Suppressor macrophage treated with lipopolysaccharide for 4 hours (primary cell): ENCODE measurements at places on chromosomes 2 and 18.

- DNase-seq = no peak
These were observed 106.0 kb downstream of the SETBP1 start for GRCh38 chr18:44786688-44787087.

GRCh38 chr2:8498994-8499393 lies 182.9 kb upstream of the ID2 start:
- DNase-seq = no peak

DNA sequence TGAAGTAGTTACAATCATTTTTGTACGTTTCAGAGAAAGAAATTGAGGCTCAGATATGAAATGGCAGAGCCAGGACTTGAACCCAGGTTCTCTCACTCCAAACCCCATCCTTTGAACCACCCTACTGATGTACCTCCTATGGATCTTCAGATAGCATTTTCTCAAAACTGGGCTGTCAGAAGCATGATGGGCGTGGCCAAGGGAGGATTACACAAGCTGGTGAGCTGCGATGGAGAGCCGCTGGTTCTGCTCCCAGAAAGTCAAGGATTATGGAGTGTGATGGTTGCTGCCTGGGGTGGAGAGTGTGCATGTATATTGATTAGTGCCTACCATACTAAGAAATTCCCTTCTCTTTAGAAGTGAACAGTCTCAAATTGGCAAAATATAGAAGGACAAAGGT lies 47.0 kb upstream of the PPP1CB start:
- DNase-seq = no peak

GRCh38 chr18:31129398-31130115 lies 27.3 kb upstream of the DSC2 start:
- DNase-seq = no peak

DNA sequence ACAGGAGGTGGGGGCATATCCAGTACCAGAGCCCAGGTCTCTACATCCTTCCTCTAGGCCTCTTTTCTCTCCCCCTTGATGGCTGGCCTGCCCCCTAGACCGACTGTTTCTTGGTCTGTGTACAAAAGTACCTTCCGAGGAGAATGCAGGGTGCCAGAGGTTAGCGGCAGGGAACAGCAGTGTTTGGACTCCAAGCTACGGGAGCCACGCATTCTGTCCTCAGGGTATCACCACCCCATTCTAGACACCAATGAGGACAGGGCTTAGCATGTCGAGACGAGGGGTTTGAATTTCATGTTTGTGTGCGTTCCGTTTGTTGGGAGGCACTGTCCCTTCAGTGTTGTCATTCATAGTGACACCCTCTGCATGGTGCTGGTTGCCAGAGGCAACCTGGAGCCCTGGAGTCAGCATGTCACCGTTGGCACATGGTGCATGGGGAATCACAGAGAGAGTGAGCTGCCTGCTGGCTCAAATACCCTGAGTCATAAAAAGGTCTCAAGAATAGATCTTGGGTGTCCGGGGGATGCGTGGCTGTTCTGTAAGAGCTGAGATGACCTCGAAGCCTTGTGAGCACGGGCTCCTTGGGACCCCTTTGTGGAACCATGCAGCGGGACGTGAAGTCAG lies 57.2 kb upstream of the LDLRAD4 start:
- DNase-seq = no peak

DNA sequence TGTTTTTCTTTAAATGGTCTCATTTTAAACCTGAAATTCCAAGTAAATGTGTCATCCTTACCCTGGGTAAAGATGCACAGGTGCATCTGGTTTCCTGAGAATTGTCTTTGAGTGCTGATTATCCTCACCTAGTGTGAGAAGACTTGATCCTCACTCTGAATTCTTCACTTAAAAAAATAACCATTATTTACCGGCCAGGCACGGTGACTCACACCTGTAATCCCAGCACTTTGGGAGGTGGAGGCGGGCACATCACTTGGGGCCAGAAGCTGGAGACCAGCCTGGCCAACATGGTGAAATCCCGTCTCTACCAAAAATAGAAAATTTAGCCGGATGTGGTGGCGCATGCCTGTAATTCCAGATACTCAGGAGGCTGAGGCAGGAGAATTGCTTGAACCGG lies 9.9 kb upstream of the WNT6 start:
- no peak for DNase-seq

DNA sequence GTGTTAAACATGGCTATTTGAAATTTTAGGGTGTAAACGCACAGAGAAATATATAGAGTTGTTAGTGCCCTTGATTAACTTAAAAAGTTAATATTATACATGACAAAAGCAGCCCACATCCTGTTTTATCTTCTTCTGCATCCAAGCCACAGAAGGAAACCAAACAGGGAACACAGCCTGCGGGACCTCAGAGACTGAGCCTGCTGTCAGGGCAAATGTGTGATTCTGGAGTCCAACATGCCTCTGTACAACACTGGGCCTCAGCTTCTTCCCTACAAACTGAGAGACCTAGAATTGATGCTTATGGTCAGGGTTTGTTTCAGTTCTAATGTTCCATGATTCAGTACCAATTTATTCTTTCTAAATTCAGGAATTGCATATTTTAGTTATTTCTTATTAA lies 404.7 kb downstream of the FBXO15 start:
- DNase-seq = no peak

DNA sequence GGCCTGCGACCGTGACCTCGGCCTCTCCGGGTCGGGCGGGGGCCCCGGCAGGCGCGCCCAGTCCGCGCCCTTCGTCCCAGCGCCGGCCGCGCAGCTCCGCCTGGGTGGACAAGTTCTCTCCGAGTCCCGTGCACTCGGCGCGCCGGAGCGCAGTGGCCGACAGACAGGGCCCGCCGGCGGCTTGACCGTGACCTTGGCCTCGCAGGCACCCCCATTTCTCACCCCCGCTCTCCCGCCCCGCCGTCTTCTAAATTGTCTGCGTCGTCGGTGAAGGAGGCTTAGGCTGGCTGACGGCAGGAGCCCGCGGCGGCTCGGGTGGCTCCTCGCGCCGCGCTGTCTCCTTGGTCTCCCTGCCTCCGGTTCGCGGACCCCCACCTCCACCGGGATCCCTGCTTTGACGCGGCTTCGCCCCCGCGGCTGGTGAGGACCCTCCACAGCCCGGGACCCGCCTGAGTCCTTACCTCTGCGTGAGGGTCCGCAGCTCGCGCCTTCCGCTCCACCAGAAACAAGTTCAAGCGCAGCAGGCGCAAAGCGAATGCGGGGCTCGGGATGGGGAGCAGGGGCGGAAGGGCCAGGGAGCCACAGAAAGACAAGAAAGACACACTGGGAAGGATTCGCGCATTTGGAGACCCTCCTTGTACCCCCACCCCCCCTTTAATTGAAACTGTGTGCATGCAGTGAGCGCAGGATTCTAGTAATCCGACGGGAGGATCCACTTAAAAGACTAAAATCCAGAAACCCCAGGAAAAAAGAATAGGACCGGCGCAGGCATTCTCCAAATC lies 4.0 kb downstream of the PTGR3 start:
- peak; percentile 22 for DNase-seq

- DNase-seq = no peak
These were observed 54.0 kb upstream of the OTX1 start for GRCh38 chr2:62996534-62997186.

- no peak for DNase-seq
These were observed 128.1 kb upstream of the NPAS2 start for GRCh38 chr2:100691846-100692245.

- DNase-seq = no peak
These were observed 85.3 kb upstream of the RAB27B start for GRCh38 chr18:54742659-54743604.

DNA sequence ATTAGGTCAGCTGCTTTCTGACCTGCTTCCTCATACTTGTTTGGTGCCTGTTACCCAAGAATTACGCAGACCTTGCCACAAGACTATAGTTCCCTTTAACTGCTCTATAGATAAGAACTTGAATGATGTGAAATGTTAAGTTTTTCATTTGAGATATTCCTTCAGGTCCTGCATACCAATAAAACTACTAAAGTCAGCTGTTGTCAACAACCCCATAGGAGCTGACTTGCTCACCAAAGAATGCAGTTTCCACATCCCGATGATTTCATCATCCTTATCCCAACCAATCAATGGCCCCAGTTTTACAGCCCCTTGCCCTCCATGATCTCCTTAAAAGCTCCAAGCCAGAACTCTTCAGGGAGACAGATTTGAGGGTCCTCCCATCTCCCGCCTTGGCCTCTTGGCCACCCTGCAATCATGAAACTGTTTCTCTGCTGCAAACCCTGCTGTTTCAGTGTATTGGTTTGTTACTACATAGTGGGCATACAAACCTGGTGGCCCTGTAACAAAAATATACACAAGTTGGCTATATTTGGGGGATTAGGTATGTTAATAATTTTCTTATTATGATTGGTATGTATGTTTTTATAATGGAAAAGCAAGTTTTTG lies 396.3 kb upstream of the CHST9 start:
- no peak for DNase-seq

- DNase-seq = no peak
These were observed 258.6 kb downstream of the NRXN1 start for GRCh38 chr2:50773211-50773932.

DNA sequence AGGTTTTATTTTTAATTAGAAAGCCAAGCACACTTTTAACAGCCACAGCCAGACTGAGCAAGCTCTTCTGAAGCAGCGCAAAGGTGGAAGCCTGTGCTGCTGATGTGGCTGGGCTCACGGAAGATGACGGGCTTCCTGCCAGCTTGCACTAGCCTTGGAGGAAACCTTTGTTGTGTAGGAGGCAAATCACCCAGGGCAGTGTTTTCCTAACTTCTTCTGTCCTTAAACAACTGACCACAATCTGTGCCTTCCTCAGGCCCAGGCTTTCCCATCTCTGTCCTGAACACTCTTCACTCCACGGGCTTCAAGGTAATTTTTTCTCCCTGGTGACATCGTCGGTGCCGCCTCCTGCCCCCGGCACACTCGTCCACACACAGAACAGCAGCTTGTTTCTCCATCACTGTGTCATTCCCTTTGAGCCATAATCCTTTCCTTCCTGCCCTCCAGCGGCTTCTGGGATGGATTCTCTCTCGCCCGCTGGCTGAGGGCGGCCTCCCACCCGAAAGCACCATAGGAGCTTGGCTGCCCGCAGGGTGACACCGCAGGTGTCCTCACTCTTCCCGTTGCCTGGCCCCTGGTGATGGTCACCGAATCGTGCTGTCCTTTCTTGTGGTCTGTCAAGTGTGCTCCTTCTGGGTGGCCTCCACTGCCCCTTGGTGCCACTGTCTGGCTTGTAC lies 31.1 kb upstream of the INHBB start:
- DNase-seq = no peak

- DNase-seq = no peak
These were observed 126.5 kb upstream of the MEX3C start for GRCh38 chr18:51323961-51324360.

DNA sequence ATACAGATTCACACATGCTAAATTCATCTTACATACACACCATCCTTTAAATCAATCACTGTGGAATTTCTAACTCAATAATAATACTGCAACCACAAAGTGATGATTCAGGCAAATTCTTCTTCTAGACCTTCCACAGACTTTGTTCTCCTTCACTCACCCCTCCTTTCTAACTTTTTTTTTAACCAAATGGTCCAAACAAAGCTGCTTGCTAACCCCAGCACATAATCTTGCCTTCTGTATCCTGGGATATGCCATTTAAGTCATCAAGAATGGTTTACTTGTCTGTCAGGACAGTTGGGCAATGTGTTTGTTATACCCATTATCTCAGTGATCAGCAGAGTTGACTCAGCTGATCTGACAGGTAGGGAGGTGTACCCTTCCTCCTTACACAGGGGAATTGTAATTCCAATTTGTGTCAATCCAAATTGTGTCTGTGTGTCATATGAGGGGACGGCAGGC lies 10.0 kb downstream of the SLC40A1 start:
- no peak for DNase-seq

GRCh38 chr2:217604527-217605194 lies 398.1 kb downstream of the TNS1 start:
- DNase-seq = no peak

DNA sequence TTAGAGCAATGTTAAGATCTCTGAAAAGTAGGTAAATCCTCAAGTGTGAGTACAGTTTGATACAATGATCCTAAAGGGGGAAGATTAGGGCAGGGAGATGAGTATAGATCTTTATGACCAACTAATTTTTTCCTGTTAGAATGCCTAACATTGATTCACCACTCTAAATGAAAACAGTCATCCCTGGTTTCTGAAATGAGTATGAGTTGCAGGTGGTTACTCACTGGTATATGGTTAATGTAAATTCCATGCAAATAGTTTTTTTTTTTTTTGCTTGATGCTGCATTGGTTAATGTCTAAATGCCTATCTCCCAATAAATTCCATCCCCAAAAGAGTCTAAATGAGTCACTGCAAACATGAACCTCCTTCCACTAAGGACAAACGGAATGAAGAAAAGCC lies 55.0 kb upstream of the SERPINB2 start:
- no peak for DNase-seq

- no peak for DNase-seq
These were observed 69.0 kb downstream of the STPG4 start for GRCh38 chr2:47086054-47086471.

DNA sequence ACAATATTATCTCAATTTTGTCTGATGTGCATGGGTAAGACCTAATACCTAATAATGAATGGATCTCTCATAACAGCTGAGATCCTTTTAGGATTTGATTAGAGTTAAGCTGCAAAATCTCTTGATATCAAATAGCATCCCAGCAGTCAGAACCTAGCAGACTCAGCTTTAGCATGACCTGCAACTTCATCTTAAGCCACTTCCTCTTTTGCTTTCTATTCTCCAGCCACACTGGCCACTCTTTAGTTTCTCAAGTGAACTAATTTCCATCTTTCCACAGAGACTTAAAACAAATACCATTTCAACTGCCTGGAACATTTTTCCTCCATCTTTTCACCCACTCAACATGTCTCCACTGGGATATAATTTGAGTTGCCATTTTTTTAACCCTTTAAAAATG lies 1251.6 kb upstream of the ZEB2 start:
- peak; percentile 70 for DNase-seq

DNA sequence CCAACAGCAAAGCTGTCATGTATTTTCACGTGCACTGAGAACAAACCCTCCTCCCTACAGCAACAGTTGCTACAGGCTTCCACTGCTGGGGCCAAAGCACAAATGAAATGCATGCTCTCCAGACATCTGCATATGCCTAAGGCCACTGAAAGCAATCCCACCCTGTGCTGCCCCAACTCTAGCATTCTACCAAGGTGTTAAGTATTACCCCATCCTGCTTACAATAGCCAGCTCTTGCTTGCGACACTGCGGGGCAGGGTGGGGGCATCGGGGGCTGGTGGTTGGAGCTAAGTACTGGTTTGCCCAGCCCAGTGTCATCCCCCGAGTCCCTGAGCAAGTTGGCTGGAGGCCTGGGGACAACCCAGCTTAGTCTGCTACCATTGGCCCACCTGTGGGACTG lies 742.5 kb downstream of the TDRD15 start:
- DNase-seq = no peak

DNA sequence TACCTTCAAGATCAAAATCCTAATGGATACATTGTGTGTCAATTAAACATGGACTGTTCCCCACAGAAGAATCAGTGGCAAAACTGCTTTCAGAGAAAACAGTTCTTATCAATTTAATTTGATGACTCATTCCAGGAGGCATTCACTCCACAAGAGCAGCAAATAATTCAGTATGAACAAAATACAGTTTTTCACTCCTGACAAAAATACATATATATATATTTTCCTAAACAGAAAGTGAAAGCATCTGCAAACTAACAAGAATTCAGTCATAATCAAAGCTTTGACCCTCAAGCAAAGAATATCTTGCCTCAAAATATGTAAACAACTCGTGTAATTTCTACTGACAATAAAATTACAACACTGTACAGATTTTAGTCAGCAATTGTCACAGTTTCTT lies 685.1 kb upstream of the SLC8A1 start:
- peak; percentile 2 for DNase-seq
